Adrenal gland (tissue), 19 donors: ENCODE measurements at places on chromosomes 4 and X. TPM values are rescaled to one million over a fixed set of nuclear protein-coding genes. Genes with fewer than 3 reads are reported as not detected.
A peak's percentile ranks its signal among the peaks of the same experiment; 100 is the strongest.

DNA sequence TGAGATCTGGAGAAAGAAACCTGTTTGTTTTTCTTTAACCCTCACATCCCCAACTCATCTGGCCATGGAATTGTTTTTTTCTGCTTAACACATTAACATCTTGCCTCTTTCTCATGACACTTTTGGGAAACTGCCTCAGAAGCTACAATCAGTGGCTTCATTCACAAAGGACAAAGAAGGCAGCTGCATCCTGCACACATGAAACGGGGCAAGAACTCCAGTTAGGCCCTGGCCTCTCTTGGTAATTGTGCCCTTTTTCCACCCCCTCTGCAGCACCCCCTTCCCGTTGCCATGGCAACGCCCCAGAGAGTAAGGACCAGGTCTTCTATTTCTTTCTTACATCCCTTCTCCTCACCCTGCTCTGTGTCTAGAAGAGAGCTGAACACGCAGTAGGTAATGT, 103.4 kb downstream of the PDGFRA start:
- DNase-seq = no peak

GRCh38 chr4:48727666-48728459, 52.2 kb downstream of the FRYL start:
- DNase-seq = no peak

DNA sequence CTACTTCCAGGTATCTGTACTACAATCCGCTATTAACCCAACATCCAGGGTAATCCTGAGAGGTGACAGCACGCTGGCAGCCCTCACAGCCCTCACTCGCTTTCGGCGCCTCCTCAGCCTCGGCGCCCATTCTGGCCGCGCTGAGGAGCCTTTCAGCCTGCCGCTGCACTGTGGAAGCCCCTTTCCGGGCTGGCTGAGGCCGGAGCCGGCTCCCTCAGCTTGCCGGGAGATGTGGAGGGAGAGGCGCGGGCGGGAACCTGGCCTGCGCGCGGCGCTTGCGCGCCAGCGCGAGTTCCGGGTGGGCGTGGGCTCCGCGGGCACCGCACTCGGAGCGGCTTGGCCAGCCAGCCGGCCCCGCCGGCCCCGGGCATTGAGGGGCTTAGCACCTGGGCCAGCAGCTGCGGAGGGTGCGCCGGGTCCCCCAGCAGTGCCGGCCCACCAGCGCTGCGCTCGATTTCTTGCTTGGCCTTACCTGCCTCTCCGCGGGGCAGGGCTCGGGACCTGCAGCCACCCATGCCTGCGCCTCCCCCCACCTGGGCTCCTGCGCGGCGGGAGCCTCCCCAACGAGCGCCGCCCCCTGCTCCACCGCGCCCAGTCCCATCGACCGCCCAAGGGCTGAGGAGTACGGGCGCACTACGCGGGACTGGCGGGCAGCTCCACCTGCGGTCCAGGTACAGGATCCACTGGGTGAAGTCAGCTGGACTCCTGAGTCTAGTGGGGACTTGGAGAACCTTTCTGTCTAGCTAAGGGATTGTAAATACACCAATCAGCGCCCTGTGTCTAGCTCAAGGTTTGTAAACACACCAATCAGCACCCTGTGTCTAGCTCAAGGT, 87.3 kb downstream of the PRSS12 start:
- DNase-seq = peak; percentile 16

Gene ADH1C
- polyA plus RNA-seq = 0.51 TPM

DNA sequence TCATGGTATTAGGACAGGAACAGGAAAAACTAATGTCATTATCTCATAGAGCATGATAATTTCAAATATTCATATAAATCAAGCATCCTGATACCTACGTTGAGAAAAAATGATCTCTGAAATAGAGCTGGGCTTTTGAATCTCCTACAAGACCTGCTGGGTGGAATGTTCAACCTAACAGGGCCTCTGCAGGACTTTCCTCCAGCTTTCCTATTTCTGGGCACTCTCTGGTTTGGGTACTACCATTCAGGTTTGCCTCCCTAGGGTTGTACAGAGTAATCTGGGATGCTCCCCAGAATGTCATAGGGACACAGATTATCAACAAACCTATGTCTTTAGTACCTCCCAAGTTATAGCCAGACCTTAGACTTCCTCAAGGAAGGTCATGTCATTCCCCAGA, 108.9 kb downstream of the CDS1 start:
- DNase-seq = no peak

- peak; percentile 44 for DNase-seq
These were observed 70.2 kb downstream of the CLDN22 start for GRCh38 chr4:183249854-183250253.

DNA sequence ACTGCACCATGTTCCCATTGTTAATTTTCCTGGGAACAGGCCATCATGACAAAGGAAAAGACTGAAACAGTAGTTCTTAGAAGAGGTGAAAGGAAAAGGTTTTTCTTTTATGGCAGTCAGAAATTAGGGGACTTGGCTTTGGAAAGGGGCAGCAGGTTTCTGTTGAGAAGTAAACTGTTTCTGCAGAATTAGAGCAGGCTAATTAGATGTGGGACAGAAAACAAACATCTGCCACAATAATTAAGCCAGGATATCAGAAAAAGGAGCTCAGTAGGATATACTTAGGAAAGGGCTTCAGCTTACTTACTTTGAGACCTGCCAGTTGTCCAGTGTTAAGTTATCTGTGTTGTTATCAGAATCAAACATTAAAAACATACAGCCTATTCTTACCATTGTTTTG, 36.7 kb upstream of the STPG2 start:
- no peak for DNase-seq
